ENCODE measurements at places on chromosomes 5 and 9.

DNA sequence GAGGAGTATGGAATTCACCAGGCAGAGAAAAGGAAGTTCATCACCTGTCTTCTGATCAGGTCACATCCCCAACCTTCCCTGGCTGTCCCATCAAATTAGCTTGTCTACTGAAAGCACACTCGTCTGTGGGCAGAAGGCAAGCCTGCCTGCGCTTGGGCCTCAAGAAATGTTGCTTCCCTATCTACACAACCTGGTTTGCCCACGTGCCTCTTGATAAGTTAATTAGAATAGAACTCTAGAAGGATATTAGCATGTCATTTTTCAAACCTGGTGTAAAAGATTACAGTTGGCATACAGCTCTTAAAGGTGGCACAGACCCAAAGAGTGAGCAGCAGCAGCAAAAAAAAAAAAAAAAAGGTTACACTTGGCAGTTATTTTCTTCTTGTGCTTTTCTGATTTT, 5.1 kb downstream of the TTC23L start:
- DNase-seq = no peak

DNA sequence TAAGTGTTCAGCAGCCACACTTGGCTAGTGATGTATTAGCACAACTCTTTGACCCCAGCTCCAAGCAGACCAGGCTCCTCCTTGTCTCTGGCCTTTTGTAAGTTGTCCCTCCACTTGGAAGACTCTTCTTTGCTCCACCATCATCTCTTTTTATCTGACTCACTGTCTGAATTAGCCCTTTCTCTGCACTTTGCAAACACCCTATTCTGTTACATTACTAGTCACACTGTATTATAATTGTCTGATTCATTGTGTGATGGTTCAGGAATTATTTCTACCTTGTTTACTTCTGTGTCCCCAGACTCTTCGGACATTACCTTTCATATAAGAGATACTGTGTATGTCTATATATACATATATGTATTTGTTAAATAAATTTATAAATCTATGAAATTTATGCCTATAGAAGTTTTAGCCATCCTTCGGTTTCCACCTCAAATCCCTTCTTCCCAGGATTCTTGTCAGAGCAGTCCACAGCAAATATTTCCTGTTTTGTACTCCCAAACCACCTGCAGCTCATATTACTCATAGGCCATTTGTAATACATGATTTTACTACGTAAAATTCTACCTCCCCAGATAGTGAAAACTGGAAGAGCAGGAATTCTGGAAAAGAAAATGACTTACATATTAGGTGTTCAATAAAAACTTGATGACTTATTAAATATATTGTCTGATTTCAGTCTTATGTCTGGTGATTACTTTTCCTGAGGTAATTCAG, 69.0 kb downstream of the MTAP start:
- DNase-seq = no peak

GRCh38 chr9:137308057-137308619, 6.1 kb upstream of the NRARP start:
- no peak for DNase-seq

- DNase-seq = no peak
Observed at GRCh38 chr5:156350256-156350655, 23.3 kb downstream of the SGCD start.

DNA sequence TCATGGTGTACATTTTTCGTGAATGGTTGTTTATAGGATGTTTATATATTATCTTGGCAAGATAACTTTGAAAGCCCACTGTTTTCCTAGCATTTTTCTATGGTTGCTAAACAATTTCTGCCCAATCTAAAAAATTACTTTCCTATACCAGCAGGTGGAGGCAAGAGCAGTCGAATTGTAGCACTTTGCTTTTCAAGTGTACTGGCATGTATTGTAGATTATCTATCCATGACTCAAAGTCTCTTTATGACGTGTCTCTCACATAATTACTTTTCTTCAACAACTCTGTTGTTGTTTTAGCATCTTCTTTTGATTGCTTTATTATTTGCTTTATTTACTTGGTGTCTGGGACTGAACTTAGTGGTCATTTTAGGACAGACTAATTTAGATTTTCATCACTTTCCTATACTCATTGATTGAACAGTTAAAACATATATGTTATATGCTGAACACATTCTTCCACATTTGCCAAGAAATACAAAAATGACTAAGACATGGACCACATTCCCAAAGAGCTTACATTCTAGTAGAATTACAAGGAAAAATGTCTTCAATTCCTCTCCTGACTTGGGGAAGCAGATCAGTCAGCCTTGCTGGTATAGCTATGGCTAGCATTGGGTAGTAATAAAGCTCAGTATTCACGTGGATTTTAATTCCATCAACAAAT, 20.7 kb downstream of the NLN start:
- DNase-seq = no peak
